Naive B cell (primary cell): ENCODE measurements at places on chromosomes 3 and 15.
A peak's percentile ranks its signal among the peaks of the same experiment; 100 is the strongest.

- H3K36me3 ChIP-seq, result peaks cover 9% of the 10 kb centered on the region
- no peak overlapping the region for H3K27ac ChIP-seq
- no peaks in the 10 kb centered on the region for H3K4me1 ChIP-seq
- no peaks in the 10 kb centered on the region for H3K27me3 ChIP-seq
These were observed 27.1 kb downstream of the IL20RB start for GRCh38 chr3:136984837-136985236.

- no peak overlapping the region for H3K27ac ChIP-seq
- DNase-seq, result no peak
- H3K27me3 ChIP-seq, result no peaks in the 10 kb centered on the region
- H3K36me3 ChIP-seq, result no peaks in the 10 kb centered on the region
- no peaks in the 10 kb centered on the region for H3K4me1 ChIP-seq
These were observed 17.5 kb downstream of the CDIN1 start for GRCh38 chr15:36596915-36597314.

DNA sequence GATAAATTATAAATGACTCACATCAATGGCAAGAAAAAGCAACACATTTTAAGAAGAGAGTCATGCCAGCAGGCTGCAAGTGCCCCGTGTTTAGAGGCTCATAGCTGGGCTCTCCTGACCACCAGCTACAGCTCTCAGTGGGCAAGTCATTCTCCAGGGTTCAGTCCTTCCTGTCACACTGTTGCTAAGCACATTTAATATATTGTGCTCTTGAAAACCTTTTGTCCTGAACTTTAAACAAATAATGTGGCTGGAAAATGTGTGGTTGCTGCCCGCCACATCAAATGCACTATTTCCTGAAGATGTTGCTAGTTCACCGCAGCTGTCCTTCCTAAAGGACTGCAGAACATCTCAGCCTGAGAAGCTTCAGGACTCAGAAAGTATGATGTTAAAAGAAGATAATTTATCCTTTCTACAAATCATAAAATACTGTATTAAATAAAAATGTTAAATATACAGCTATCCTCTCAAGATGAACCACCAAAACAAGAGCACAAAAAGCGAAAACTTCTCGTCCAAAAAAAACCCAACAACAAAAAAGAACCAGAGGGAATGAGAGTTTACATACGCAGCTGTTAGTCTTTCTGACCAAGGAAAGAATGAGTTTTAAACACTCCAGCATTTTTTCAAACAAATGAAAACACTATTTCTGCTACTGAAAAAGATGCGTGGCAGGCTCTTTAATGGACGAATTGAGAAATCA lies 951 bp downstream of the TARS3 start:
- H3K4me3 ChIP-seq, result peak overlapping the region; percentile 82
- H3K4me1 ChIP-seq, result peaks cover 25% of the 10 kb centered on the region
- peaks cover 30% of the 10 kb centered on the region for H3K36me3 ChIP-seq
- DNase-seq, result peak; percentile 4
- H3K27me3 ChIP-seq, result no peaks in the 10 kb centered on the region

DNA sequence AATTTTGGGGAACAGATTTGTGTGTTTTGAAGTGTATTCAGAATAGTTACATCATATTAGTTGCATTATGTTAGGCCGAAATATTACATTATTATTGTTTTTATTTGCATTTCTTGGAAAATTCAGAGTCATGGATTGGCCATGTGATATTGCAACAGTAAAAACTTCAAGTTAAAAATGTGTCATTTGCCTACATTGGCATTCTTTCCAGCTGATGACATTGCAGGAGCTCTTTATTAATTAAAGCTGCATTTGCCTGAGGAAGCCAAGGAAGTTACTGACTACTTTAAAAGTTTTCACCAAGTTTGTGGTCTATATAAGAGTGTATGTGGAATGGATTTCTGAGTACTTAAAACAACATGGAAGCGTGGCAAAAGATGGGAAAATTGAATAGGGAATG lies 726.4 kb upstream of the SGO1 start:
- H3K36me3 ChIP-seq, result peaks cover 8% of the 10 kb centered on the region
- H3K27me3 ChIP-seq, result no peaks in the 10 kb centered on the region
- no peaks in the 10 kb centered on the region for H3K4me1 ChIP-seq
- H3K27ac ChIP-seq, result no peak overlapping the region

DNA sequence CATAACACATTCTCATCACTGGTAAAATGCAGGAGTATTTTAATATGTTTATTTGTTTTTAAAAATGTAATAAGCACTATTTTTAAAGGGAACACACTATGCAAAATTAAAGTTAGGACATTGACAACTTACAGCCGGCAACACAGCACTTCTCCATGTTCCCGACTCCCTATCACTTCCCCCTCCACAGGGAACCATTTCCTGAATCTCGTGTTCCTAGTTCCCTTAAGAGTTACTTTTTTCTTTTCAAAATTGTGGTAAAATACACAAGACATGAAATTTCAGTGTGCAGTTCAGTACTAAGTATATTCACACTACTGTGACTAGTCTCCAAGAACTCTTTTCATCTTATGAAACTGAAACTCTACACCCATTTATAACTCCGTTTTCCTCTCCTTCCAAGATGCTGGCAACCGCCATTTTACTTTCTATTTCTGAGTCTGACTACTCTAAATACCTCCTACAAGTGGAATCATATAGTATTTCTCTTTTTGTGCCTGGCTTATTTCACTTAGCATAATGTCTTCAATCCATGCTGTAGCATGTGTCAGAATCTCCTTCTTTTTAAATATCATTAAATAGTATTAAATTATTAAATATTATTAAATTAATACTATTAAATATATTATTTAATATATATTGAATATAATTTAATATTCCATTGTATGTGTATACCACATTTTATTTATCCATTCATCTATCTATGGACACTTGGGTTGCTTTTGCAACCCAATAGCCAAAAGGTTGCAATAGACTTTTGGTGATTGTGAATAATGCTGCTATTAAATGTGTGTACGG lies 25.9 kb upstream of the UBE2Q2 start:
- H3K36me3 ChIP-seq, result no peaks in the 10 kb centered on the region
- H3K4me3 ChIP-seq, result no peak overlapping the region
- DNase-seq, result no peak
- no peak overlapping the region for H3K27ac ChIP-seq

DNA sequence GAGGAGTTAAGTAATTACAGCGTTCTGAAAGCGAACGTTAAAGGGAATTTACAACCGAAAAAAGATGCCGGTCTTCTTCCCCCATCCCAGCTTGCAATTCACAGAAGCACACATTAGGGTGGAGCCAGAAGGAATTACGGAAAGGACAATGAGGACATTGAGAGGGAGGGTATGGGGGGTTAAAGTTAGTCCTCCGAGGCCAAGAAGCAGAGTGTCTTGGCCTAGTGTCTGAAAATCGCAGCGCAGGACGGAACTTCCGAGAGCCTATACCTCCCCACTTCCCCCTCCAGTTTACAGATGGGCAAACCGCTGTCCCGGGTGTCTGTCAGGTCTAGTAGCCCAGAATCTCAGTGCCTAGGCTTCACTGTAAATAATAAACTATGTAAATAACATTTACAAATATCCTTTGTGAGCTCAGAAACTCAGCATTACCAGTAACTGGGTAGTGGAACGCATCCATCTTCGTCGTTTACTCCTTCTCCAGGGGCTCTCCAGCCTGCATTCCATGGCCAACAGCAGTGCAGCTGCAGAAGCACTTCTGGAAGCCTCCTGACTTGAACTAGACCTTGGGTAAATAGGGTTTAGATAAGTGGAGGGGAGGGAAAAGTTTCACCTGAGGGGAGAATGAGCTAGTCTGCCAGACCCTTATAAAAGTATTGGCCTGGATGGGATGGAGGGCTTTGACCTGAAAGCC lies 922 bp downstream of the ADPRH start:
- H3K36me3 ChIP-seq, result no peaks in the 10 kb centered on the region
- H3K27me3 ChIP-seq, result no peaks in the 10 kb centered on the region
- H3K4me3 ChIP-seq, result peak overlapping the region; percentile 99
- H3K27ac ChIP-seq, result peak overlapping the region; percentile 99
- H3K4me1 ChIP-seq, result peaks cover 25% of the 10 kb centered on the region

GRCh38 chr15:75687486-75688277 lies 25.0 kb downstream of the CSPG4 start:
- H3K36me3 ChIP-seq, result no peaks in the 10 kb centered on the region
- peaks cover 9% of the 10 kb centered on the region for H3K4me1 ChIP-seq
- H3K27ac ChIP-seq, result no peak overlapping the region
- peaks cover 14% of the 10 kb centered on the region for H3K27me3 ChIP-seq

- peak overlapping the region; percentile 100 for H3K27ac ChIP-seq
- no peaks in the 10 kb centered on the region for H3K27me3 ChIP-seq
- peak; percentile 36 for DNase-seq
These were observed 36.6 kb upstream of the CD47 start for GRCh38 chr3:108127301-108127988.

DNA sequence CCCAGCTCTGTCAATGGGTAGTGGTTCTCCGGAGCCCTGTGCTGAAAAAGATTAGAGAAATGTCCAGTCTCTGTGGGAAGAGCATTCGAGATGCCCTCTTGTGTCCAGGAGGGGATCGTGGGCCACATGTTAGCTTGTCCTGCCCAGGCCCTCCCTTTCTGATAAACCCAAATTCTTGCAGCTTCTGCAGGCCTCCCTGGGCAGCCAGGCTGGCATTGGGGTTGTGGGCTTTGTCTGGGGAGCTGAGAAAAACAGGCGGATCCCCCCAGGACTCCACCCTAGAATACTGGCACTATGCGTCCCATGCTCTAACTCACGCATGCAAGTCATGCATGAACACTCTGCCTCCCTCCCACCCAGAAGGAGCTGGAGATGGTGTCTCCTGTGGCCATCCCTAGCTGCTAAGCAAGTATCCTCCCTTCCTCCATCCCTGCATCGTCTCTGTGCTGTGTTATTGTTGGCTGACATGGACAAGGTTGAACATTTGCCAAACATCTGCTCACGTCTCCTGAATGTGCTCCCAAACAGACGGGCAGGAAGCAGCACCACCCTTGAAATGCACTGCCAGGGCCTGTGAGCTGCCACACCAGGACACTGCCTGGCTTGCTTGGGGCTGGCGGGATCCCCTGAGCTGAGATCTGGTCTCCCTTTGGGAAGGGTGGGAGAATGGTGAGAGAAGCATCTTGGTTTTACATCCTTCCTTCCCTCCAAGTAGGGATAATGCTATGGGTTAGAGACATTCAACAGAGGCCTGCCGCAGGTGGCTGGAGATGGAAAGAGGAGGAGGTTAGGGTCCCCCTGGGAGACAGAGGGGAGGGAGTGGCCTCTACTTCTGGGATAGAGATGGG lies 26.5 kb downstream of the CFAP161 start:
- DNase-seq, result no peak
- no peak overlapping the region for H3K4me3 ChIP-seq
- H3K36me3 ChIP-seq, result no peaks in the 10 kb centered on the region
- peaks cover 10% of the 10 kb centered on the region for H3K4me1 ChIP-seq
- H3K27me3 ChIP-seq, result peaks cover 29% of the 10 kb centered on the region
- no peak overlapping the region for H3K27ac ChIP-seq

DNA sequence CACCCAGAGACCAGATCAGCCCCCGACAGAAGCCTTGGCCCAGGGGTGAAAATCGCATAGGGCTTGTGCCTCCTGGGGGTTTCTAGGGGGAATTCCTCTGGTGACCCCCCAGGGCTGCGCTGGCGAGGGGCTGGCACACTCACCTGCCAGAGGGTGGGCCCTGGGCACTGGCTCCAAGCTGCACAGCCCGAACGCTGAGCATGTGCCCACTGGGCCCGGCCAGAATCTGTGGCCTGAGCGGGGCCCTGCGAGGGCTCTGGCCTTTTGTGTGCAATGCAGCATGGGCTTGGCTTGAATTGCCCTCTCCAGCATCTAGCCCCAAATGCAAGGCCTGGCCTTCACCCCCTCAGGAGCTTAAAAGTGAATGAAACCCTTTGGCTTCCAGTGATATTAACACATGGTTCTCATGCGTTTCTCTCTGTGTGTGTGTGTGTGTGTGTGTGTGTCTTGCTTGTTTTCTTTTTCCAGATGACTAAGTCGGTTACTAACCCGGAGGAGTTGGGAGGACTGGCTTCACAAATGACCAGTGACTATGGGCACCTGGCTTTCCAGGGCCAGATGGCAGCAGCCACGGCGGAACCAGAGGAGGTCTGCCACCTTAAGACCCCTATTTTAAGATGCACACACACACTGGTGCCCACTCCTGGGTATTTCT lies 259.1 kb upstream of the TPM1 start:
- H3K36me3 ChIP-seq, result no peaks in the 10 kb centered on the region
- DNase-seq, result no peak
- peaks cover 16% of the 10 kb centered on the region for H3K27me3 ChIP-seq
- peak overlapping the region; percentile 32 for H3K27ac ChIP-seq
- H3K4me3 ChIP-seq, result no peak overlapping the region
- no peaks in the 10 kb centered on the region for H3K4me1 ChIP-seq

DNA sequence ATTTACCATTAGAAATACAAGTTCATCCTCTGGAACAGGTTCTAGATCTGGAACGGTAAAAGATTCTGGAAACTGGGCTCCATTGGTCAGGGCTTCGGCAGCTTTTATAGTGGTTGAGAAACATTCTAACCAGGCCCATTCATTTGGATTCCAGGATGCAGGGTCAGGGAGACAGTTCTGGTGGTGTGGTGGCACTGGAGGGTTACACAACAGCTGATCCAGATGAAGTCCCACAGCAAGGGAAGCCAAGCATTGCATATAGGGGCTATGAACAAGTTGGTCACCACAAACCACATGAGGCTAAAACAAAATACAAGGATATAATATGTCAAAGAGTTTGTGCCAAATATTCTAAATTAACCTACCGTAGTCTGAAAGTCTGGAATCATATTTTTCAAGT lies 43.0 kb downstream of the FBXL22 start:
- no peak overlapping the region for H3K4me3 ChIP-seq
- no peaks in the 10 kb centered on the region for H3K27me3 ChIP-seq
- DNase-seq, result no peak

DNA sequence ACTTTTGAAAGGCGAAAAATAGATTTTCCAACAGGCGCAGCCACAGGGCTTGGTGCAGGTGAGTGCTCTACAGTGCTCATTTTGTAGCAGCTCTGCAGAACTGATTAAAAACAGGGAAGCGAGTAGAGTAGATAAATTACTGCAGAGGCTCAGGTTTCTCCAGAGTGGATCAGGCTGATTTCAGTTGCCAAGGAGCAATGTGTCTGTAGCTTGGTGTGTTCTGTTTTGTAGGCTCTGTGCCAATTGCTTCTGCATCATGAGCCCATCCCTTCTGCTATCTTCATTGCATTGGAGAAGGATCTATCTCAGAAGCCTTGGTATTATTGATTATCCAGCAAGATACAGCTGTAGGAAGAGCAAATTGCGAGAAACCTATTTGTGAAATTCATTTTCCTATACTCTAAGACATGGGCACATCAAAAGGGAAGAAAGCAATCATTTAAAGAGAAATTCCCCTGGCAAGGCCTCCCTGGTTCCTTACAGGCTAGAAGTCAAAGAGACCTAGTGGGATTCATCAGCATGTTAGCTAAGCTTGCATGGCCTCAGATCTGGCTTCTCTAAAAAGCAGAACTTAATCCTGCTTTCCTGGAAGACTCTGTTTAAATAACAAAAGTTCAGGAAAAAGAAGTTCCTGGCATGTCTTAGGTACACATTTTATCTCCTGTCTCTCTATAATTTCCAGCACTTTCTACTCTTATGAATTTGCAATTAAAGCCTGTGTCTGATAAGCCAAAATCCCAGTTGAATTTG lies 432.4 kb upstream of the ATP10A start:
- H3K4me3 ChIP-seq, result no peak overlapping the region
- no peaks in the 10 kb centered on the region for H3K4me1 ChIP-seq
- DNase-seq, result no peak
- no peak overlapping the region for H3K27ac ChIP-seq
